ENCODE measurements at places on chromosomes 11 and 22.

DNA sequence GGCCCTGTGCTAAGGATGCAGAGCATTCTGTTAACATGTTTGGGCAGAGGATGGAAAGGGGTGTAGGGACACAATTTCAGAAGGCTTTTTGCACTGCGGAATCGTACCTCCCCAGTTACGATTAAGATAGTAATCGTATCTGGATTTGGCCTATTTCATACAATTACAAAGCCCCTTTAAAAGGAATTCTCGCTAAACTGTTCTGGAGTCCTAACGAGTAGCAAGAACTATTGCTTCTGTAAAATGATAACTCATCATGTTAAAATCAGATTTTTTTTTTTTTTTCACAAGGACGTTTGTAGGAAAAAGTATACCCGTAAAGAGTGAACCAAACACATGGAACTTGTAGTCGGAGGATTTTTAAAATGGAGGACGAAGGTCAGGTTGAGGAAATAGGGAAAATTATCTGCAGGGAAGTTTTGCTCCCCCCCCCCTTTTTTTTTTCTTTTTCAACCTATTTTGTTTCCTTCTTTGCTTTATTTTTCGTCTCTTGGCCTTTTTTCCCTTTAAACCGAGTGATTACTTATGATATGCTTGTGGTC lies 934 bp downstream of the HSD17B12 start:
- DNase-seq, result peak; percentile 33

DNA sequence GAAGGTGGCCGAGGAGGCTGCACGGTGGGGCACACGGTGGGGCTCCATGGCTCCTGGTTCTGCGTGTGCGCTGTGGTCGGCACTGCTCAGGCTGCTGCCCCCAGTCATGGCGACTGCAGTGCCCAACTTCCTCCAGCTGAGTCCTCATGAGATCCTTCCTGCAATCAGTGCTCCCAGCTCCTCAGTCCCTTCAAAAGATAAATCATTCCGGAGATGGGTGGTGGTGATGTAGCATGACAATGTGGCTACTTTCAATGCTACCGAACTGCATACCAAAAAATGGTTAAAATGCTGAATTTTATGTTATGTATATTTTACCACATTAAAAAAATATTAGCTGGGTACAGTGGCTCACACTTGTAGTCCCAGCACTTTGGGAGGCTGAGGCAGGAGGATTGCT lies 14.1 kb upstream of the VPREB1 start:
- DNase-seq, result no peak

DNA sequence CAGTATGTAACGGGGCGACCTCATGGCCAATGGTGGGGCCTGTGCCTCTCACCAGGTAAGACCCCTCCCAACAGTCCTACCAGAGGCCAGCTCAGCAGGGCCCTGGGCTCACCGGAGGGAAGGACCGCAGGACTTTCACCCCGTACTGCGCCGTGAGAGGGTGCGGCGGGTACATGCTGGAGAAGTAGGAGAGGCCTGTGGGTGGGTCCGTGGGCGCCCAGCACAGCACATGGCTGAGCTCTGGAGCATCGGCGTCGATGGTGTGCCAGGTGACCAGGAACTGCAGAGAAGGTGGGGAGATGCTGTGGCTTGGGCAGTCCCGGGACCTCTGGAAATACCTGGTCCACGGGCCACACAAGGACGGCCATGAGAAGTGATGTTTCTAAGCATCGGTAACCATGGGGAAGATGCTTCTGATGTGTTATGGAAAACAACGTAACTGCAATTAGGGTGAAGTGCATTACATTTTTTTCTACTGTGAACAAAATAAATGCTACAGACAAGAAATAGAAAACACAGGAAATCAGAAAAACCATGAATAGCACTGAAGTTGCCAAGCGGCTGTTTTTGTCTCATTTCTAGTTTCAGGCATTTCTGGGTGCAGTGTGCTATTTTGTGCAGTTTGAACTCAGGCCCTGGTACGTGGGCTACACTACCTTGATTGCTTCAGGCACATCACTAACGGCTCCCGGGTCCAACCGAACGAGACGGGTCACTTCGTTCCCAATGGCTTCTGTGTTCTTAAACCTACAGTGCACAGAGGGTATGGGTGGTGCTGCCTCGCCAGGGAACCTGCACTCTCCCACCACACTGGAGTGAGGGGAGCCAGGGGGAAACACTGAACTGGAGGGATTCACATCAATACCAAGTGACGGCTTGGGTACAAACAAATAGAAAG lies 46.5 kb upstream of the SERPIND1 start:
- no peak for DNase-seq

DNA sequence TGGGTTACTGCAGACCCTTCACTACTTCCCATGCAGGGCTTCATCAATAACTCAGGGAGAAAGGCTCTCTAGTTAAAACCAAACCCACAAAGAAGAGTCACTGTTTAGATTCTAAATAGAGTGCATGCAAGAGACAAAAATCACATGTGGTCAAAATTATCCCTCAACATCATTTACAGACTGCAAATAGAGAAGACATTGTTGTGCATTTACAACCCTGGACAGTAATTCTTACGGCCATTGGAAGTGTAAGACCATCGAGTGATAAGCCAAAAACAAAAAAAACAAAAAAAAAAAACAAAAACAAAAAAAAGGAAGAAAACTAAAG lies 93.4 kb downstream of the RASSF10 start:
- DNase-seq, result no peak

- DNase-seq, result no peak
These were observed 24.4 kb downstream of the PI4KA start for GRCh38 chr22:20834206-20834605.

- DNase-seq, result no peak
These were observed 6.2 kb downstream of the TOLLIP start for GRCh38 chr11:1303126-1303821.

DNA sequence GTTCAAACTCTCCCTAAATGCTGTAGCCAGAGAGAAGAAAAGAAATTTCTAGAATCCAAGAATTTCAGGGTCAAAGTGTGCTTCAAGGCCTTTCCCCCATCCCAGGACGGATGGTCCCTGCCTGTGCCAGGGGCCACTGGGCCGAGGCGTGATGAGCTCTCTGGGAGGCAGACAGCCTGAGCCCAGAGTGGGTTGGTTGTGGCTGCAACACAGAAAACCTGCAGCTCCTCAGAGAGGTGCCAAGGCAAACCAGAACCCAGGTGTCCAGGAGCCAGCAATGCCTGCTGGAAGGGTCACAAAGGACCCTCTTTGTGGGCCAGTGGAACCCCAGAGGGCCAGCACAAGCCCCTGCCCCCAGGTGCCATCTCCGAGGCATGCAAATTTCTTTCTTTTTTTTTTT lies 2.6 kb upstream of the APOL6 start:
- no peak for DNase-seq

DNA sequence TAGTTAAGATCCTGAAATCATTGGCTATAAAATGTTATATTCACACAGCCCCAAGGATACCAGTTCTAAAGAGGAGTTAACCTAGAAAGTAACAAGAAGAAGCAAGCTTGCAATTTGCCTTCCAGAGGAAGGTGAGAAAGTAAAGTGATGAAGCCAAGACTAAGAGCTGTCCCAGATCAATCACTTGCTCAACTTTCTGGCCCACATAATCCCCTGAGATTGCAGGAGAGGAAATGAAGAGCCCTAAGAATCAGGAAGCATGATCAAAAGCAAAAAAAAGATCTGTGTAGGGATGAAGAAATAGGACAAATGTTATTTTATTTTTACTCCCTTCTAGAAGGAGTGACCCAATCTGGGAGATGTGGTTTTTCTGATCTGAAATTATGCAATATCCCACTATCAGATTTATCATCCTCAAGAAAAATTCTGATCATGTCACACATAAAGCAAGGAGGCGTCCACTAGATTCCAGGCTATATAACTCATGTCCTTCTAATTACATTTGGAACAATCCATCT lies 180.3 kb upstream of the GUCY1A2 start:
- no peak for DNase-seq

DNA sequence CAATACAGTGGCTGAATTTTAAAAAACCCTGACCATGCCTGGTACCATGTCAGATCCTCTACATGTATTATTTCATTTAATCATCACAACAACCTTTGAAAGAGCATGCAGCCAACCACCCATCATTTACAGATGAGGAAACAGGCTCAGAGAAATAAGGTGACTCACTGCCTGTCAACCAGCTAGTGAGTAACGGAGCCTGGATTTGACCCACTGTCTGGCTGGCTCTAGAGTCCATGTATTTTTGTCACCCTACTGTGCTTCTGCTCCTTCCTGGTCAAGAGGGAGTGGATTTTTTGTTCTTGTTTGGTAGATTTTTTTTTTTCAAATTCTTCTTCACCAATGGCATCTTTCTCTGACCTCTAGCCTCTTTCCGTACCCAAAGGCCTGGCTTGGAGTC lies 77.4 kb downstream of the CWC15 start:
- DNase-seq, result no peak

DNA sequence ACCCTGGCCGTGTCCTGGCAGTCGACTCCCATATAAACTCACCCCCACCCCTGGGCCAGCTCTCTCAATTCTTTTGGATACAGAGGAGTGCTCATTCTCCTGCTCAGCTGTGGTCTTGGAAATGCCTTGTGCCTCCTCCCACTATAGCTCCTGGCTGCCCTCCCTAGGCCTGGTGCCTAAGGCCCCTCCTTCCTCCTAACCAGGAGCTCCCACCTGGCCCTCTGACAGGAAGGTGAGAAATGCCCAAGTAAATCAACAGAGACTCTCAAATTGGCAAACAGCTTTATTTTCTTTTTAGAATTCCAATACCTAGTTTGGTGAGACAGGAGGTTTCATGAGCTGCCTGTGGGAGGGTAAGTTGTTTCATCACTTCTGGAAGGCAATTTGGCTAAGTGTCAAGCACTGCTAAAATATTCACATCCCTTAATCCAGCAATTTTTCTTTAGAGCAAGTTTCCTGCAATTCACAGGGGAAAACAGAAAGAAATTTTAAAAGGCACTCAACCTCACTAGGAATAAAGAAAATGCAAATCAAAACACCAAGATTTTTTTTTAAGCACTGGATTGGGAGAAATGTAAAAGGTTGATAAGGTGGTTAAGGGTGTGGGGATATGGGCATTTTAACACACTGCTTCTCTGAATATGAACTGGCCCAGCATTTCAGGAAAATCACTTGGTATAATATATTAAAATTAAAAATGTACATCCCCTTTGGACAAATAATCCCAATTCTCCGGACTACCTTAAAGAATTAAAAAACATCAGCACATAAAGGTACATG lies 209.7 kb upstream of the ARHGAP20 start:
- no peak for DNase-seq

GRCh38 chr11:35425603-35426212 lies 6.3 kb upstream of the SLC1A2 start:
- no peak for DNase-seq

- DNase-seq, result no peak
These were observed 34.2 kb upstream of the FTH1 start for GRCh38 chr11:62001450-62002191.

DNA sequence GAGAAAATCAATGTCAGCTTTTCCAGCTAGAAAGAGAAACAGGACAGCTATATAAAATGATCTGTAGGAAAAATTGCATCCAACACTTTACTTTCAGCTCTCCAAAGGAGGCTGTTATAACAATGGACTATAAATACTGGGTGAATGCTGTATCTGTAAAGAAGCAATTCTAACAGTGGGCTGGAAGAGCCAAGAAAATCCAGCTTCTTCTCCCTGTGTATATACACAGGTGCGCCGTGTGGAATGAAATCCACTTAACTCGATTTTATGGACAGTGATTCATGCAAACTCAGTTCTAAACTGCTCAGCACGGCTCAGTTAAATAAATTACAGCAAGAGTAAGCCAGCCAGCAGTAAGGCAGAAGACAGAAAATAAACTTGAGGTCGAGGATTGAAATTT lies 32.5 kb upstream of the LMO2 start:
- no peak for DNase-seq

DNA sequence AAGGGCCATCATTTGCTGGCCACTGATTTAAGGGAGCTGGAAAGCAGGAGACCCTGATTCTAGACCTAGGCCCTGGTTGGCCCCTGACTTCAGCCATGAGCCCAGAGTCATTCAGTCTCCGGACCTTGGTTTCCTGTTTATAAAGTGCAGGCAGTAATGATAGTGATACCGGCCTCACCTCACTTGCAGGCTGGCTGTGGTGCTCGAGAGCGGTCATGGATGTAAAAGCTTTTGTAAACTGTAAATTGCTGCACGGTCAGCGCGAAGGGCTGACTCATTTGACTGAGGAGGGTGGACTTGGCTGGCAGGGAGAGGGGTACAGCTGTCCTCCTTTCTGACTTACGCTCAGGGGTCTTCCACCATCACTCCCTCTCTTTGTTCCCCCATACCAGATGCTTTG lies 37.4 kb downstream of the FBLN1 start:
- DNase-seq, result no peak

- no peak for DNase-seq
These were observed 179.6 kb upstream of the PDGFD start for GRCh38 chr11:104343578-104343977.

- no peak for DNase-seq
These were observed 3.8 kb downstream of the IFITM5 start for GRCh38 chr11:295351-296170.

GRCh38 chr22:23563111-23563510 lies 17.0 kb downstream of the IGLL1 start:
- DNase-seq, result no peak

GRCh38 chr22:23182309-23183060 lies 2.2 kb downstream of the BCR start:
- no peak for DNase-seq

DNA sequence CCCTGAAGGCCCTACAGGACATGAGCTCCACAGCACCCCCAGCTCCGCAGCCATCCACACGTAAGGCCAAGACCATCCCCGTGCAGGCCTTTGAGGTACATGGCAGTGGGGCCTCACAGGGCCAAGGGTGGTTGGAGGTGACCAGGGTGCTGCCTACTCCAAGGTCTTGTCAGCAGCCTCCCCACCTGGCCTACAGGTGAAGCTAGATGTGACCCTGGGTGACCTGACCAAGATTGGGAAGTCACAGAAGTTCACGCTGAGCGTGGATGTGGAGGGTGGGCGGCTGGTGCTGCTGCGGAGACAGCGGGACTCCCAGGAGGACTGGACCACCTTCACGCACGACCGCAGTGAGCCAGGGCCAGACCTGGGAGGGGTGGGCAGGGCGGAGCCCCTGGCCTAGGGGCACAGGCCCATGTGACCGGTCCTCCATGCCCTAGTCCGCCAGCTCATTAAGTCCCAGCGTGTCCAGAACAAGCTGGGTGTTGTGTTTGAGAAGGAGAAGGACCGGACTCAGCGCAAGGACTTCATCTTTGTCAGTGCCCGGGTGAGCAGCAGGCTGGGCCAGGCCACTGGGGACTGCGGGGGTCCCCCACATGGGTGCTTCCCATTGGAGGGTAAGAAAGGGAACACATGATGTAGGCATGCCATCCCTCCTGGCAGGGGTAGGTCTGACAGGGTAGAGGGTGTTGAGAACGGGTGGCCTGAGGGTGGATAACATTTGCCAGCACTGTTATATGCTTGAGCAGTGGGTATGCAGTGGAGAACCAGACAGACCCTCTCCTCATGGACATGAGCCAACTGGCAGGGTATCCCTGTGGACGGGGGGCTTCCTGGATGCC lies 5.6 kb downstream of the INPPL1 start:
- DNase-seq, result no peak

- no peak for DNase-seq
These were observed 13.1 kb downstream of the PTPN5 start for GRCh38 chr11:18778468-18778867.

DNA sequence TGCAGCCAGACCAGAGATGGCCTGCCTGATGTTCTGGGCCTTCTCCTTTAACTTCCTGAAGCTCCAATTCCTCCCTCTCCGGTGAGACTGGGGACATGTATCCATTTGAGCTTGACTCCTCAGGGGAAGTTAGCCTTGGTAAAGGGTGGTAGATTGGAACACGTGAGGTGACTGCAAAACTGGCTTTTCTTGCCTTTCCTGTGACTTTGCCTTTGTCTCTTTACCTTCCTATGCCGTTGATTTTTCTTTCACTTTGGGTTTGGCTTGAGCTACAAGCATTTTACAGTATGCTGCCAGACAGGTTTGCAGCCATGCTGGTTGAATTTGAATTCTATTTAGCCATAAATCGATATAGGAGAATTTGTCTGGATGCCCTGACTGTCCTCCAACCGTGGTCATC lies 16.8 kb upstream of the GLYATL1 start:
- no peak for DNase-seq
